ENCODE measurements at places on chromosomes 1 and 21. TPM values are rescaled to one million over a fixed set of nuclear protein-coding genes. Genes with fewer than 3 reads are reported as not detected.

The F5 gene
- 0.16 TPM for total RNA-seq

The TNNI3K gene
- total RNA-seq, result 2.4 TPM

The GART gene
- 91.8 TPM for total RNA-seq

The PADI1 gene
- total RNA-seq, result not detected

The EFNA4 gene
- 4.6 TPM for total RNA-seq

The FCRL5 gene
- total RNA-seq, result 1.2 TPM

The GPR52 gene
- 2.9 TPM for total RNA-seq

The STIL gene
- 0.85 TPM for total RNA-seq

The NBPF10 gene
- total RNA-seq, result 1.7 TPM

The FCER1G gene
- 31.8 TPM for total RNA-seq

The PLEKHO1 gene
- total RNA-seq, result 135 TPM

The GPA33 gene
- total RNA-seq, result 14.0 TPM
